ENCODE measurements at places on chromosomes 12 and 14.

GRCh38 chr14:105294142-105294597, 6.6 kb downstream of the BRF1 start:
- no peak for DNase-seq

GRCh38 chr14:95297832-95298231, 21.9 kb downstream of the CLMN start:
- no peak for DNase-seq

DNA sequence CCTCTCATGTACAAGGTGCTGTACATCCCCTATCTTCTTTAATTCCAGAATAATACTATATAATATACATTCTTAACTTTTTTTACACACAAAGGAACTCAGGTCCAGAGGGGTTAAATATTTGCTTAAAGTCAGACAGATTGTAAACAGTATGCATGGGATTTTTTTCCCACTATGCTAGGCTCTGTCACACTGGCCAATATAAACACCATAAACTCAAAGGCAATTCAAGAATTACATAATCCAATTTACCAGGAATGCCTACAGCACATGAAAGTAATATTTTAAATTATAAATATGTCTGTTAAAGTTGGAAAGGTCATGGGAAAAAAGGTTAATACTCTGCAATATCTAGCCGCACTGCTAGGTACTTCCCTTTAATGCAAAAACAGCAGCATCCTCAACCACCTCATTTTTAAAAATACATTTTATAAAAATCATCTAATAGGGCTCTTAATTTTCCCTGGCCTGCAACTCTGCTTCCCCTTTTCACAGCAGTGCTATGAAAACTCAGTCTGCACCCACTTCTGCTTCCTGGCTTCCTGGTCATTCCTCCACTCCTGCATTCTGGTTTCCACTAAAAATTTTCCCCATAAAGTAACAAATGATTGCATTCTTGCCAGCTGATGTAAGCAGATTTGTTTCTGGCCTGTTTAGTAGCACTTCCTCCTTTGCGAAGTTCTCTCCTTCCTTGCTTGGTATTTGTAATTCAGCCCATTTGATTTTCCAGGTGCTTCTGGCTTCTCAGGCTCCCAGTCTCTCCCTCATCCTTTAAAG, 128.1 kb downstream of the ITPR2 start:
- peak; percentile 19 for DNase-seq

DNA sequence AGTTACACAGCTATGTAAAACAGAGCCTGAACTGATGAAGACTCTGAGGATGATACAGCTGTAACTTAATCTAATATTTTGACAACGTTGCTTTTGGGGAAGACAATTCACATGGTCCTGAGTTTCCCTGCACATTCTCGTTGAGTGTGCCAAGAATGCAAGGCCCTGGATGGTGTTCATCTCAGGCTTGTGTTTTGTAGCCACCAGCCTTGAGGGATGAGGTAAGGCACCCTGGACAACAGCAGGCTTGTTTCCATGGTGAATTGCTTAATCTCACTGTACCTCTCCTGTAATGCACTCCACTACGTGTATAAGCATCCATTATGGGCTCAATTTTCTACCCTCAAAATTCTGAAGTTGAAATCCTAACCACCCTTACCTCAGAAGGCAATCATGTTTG, 2.1 kb downstream of the CATSPERB start:
- no peak for DNase-seq

DNA sequence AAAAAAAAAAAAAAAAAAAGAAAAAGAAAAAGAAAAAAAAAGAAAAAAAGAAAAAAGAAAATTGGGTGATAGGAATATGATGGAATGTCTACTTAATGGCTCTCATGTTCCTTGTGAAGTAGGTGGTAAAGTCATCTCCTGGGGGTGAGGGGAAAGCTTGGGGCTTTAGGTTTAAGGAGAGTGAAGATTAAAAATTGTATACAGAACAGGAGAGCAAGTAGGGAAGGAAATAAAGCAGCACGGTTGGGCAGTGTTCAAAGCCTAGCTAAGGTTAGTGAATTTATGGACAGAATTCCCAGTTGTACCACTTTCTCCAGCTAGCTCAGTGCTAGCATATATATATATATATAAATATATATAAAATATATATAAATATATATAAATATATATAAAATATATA, 40.0 kb upstream of the SLC2A13 start:
- DNase-seq = no peak

DNA sequence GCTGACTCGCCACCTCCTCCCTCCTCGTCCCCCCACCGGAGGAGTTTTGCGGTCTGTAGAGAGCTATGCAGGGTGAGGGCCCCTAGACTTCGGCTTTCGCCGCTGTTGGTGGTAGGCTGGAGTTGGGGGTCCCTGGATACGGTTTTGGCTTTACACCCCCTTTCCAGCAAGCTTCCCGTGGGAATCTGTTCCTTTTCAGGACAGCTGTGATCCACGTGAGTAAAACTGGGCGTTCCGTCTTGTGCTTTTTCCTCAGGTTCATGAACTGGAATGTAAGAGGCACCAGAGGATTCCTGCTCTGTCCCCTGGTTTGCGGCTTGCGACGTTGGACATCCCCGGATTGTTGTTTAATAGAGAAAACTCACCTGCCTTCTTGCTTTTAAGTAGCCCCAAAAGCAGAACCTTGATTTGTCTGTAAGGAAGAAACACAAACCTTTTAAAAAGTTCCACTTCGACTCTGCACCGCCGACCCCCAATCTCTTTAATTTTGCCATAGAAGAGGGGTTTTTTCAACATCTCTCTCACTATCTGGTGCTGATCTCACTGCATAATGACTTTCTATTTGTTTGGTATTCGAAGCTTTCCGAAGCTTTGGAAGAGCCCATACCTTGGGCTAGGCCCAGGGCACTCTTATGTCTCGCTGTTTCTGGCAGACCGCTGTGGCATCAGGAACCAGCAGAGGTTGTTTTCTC, 490 bp downstream of the PRORP start:
- peak; percentile 23 for DNase-seq

- no peak for DNase-seq
These were observed 49.9 kb downstream of the PEBP1 start for GRCh38 chr12:118185602-118186397.

GRCh38 chr12:98591209-98591608, 2.3 kb upstream of the SLC25A3 start:
- DNase-seq = no peak

DNA sequence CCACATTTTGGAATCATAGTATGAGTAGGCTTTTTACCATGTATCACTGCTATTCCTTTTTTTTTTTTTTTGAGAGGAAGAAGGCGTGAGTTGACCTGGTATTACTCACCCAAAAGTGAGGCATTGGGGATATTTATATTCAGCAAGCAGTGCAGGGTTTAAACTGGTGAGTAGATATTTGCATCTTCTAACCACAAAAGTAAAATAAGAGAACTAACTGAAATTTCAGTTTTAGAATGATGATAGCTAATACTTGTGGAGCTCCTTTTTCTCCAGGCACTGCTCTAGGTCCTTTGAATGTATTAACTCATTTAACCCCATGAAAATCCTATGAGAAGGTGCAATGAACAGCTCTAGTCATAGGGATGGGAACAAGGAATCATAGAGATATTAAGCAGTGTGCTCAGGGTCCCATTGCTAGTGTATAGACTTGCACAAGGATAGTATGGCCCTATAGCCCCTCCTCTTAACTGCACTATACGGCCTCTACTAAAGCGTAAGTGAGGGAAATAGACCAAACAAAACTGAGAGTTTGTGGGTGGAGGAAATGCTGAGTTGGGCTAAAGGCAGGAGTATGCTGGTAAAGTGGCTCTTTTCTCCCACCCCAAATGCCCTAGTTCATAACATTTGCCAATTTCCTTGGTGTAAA, 104.3 kb upstream of the MAX start:
- DNase-seq = no peak

GRCh38 chr12:116910645-116911451, at the start of gene FBXW8:
FBXW8 (plus strand) TSS chr12:116910950; CDS start chr12:116911038, 88 bp downstream.
- DNase-seq = no peak

GRCh38 chr12:78249578-78249977, 418.9 kb downstream of the NAV3 start:
- no peak for DNase-seq

DNA sequence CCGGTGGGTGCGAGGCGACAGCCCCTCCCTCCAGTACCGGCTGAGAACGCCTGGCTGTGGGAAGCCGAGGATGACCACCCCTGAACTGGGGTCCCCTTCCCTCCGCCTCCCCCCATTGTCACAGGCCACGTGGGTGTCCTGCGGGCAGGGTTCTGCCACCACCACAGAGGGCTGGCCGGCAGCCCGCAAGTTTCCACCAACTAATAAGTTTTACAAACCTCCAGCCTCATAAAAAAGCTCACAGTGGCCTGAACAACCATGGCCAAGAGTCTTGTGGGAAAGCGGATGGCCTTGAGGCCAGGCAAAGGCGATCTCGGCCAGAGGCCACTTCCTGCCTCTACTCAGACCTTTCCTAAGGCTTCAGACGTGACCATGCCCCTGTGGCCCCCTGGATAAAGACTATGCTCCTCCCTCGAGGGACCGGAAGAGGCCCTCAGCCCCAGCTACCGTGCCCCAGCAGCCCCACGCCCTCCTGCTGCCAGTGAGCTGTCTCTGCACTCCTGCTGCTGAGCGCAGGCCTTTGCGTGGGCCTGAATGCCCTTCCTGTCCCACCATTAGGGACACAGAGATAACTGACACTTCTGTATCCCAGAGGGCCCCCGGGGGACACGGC, 46.1 kb upstream of the DLK1 start:
- no peak for DNase-seq

DNA sequence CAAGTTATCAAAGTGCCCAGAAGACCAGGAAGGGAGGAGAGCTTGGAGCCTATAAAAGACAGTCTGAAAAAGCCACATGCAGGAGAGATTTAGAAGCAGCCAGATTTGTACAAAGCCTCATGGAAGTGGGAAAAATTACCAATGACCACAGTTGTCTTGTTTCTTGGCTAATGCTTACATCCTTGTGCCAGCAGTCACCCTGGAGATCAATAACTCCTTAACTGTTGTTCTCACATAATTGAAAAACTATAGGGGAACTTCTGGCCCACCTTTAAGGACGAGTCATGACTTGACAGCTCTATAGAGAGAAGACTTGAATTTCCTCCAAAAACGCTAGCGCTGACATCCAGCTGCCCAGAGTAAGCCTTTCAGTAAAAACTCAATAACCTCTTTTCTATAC, 313.1 kb downstream of the GALC start:
- DNase-seq = no peak

- DNase-seq = no peak
These were observed 190.7 kb downstream of the DUSP6 start for GRCh38 chr12:89161557-89161956.

GRCh38 chr12:7433276-7433822, 10.6 kb downstream of the CD163L1 start:
- DNase-seq = no peak

DNA sequence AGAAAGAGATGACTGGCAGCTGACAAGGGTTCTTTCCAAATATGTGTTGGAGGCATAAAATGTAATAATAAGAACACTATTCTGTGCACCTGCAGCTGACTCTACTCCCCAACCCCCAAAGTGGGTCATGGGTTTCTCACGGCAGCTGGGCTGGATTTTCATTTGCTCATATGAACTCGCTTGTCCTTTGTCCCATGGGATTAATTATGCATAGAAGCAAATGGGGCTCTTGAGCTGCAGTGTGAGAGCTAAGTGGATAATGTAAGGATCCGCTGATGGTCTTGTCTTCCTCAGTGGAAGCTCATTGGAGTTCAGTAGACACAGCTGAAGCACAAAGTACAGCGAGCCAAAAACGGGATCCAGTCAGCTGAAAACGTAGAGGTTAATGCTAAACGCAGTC, 46.3 kb downstream of the TTC8 start:
- DNase-seq = no peak

GRCh38 chr12:97645726-97646125, 183.1 kb downstream of the RMST start:
- no peak for DNase-seq

DNA sequence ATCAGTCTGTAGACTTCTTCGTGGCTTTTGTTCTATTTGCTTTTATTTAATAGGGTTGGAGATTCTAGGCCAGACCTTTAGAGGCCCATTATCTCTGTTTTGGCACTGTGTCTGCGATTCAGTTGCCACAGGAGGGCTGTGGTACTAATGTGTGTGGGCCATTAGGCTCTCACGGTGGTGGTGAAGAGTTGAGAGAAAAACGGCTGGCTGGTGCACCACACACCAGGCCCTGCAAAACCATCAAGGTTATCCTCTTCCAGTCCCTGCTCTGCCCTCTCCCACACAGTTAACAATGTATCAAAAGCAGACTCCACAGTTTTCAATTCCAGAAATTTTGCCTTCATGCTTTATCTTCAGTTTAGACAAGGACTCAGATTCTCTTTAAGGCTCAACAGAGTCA, 97.7 kb downstream of the MYF5 start:
- no peak for DNase-seq

DNA sequence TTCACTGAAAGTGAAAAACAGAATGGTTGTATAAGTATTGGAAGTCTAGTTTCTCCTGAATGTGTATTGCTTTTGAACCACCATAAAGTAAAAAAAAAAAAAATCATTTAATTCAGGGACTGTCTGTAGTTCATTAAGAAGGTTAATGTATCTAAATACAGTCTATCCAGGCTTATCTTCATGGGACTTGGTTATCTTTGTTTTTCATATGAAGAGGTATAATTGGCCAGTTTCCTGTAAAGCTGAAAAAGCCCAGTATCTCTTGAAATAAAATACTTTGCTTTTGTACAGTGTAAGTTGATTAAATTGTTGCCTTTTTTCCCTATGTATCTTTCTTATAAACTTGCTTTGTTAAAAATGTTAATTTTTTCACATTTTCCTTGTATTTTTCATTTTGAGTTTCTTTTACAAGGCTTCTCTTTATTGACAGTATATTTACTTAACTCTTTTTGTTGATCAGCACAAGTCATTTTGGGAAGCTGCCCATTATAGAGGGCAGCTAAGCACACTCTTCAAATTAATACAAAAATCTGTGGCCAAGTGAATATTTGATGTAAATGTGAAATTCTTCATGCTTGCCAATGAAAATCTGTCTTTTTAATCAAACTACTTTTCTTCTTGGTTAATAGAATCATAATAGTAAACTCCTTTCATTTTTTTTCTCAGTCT, 156.0 kb downstream of the TMTC3 start:
- DNase-seq = no peak

DNA sequence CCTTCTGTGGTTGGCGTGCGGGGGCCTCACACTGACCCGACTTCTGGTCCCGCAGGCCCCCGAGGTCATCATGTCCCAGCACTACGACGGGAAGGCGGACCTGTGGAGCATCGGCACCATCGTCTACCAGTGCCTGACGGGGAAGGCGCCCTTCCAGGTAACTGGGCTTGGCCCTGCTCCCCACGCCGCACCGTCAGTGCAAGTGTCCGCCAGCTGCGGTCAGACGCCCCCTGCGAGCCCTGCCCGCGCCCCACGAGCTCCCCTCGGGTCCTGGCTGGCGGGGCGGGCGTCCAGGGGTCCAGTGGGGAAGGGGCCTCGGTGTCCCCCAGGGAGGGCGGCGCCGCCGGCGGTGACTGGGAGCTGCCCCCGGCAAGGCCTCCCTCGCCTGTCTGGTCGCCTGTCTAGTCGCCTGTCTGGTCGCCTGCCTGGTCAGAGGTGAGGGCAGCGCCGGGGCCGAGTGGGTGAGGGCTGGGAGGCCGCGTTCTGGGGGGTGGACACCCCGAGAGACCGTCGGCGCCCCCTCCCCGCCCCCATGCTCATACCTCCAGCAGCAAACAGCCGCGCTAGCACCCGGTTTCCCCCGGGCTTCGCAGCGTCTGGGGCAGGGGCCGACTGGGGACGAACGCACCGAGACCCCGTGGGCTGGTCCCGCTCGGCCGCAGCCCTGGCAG, 14.8 kb downstream of the ULK1 start:
- DNase-seq = no peak
